ENCODE measurements at places on chromosomes 13 and 19.
A peak's percentile ranks its signal among the peaks of the same experiment; 100 is the strongest.

DNA sequence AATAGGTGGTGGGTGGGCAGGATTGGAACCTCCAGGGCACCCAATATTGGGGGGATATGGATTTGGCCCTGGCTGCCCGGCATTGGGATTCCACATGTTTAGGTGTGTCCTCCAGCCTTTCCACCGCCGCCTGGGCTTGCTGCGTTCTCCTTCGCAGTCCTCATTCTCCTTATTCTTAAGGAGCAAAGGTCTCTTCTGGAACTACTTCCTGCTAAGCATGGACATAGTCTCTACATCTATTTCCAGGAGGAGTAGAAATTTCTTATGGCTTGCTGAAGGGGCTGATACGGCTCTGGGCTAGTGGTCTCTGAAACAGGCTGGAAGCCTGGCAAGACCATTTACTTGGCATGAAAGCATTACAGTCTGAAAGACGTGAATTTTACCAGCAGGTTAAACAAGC lies 9.2 kb upstream of the FCGBP start:
- no peak for DNase-seq

DNA sequence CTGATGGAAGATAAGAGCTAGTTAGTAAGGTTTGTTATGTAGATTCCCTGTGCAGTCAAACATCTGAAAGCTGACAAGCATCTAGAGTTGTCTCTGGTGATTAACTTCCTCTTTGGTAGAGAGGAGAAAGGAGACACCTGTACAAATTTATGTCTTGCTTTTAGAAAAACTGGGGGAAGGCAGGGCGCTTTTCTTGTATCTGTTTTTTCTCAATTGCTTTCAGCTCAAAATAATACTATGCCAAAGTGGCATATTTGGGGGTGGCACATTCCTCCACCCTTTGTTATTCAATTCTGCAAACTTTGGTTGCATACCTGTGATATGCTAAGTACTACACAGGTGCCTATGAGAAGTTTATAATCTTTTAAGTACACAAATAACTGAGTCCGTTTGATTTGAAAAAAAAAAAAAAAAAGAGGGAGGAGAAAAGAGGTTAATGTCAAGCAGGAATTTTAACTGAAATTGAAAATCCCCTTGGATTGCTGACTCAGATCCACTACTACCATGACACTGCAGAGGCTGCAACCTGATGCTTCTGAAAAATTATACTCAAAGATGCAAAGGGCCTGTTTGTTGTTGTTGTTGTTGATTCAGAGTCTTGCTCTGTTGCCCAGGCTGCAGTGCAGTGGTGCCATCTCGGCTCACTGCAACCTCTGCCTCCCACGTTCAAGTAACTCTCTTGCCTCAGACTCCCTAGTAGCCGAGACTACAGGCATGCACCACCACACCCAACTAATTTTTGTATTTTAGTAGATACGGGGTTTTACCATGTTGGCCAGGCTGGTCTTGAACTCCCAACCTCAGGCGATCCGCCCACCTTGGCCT lies 164.8 kb upstream of the NBEA start:
- no peak for DNase-seq

GRCh38 chr19:21474671-21475181 lies 30.7 kb upstream of the ZNF429 start:
- peak; percentile 52 for DNase-seq

DNA sequence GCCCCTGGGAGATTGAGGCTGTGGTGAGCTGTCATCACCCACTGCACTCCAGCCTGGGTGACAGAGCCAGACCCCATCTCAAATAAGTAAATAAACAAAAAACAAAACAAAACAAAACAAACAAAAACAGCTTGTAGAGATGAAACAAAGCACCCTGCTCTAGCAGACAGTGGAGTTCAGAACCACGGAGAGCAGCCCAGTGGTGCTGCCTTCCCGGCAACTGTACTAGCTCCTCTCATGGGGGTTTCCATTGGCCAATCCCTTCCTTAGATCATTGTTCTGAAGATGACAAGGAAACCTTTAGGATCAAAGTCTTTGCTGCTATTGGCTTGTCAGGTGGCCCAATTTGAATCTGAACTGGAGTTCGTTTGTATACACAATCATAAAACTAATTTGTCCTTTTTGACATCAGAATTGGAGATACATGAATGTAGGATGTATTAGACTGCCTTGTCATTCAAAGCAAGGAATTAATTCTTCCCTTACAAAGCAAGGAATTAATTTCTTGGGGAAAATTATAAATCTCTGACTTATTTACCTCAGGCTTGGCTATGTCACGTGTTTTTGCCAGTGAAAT lies 19.7 kb upstream of the SYCN start:
- no peak for DNase-seq
